Cardiac muscle cell (in vitro differentiated cells and primary cell): ENCODE measurements at places on chromosomes 6 and 20. TPM values are rescaled to one million over a fixed set of nuclear protein-coding genes. Genes with fewer than 3 reads are reported as not detected.

BPIFA1 gene
- polyA plus RNA-seq: not detected in 2 replicates

DOK5 gene
- polyA plus RNA-seq: 1.6 and 5.9 TPM in 2 replicates

DNAH8 gene
- polyA plus RNA-seq: not detected in 2 replicates

ADGRG6 gene
- polyA plus RNA-seq: 2.4 and 3.7 TPM in 2 replicates

TUBB2B gene
- polyA plus RNA-seq: 27.9 and 29.8 TPM in 2 replicates

LZTS3 gene
- polyA plus RNA-seq: 14.5 and 15.7 TPM in 2 replicates

HSPA1L gene
- 4.5 and 5.2 TPM in 2 replicates for polyA plus RNA-seq

SLC16A10 gene
- 8.1 and 8.3 TPM in 2 replicates for polyA plus RNA-seq

ETV7 gene
- polyA plus RNA-seq: 0.28 TPM in 1 of 2 replicates, not detected in the other

NKX2-4 gene
- polyA plus RNA-seq: not detected in 2 replicates

TSBP1 gene
- not detected in 2 replicates for polyA plus RNA-seq

MMUT gene
- polyA plus RNA-seq: 31.7 and 32.8 TPM in 2 replicates

RFX6 gene
- polyA plus RNA-seq: not detected in 2 replicates

CNBD2 gene
- 0.82 TPM in 1 of 2 replicates, not detected in the other for polyA plus RNA-seq

WRNIP1 gene
- 59.2 and 77.7 TPM in 2 replicates for polyA plus RNA-seq

OPN5 gene
- polyA plus RNA-seq: not detected in 2 replicates

NKX2-2 gene
- not detected in 2 replicates for polyA plus RNA-seq

ATP9A gene
- 11.3 and 13.2 TPM in 2 replicates for polyA plus RNA-seq

DDRGK1 gene
- polyA plus RNA-seq: 48.1 and 81.6 TPM in 2 replicates

ANKEF1 gene
- polyA plus RNA-seq: 4.3 and 8.9 TPM in 2 replicates

DLL1 gene
- 2.2 and 5.3 TPM in 2 replicates for polyA plus RNA-seq

SEMG1 gene
- polyA plus RNA-seq: not detected in 2 replicates

CAP2 gene
- polyA plus RNA-seq: 262 and 328 TPM in 2 replicates

CST4 gene
- not detected in 2 replicates for polyA plus RNA-seq

PREP gene
- 67.6 and 69.0 TPM in 2 replicates for polyA plus RNA-seq

PCK1 gene
- 0.64 TPM in 1 of 2 replicates, not detected in the other for polyA plus RNA-seq

HSPA1B gene
- polyA plus RNA-seq: 88.0 and 88.8 TPM in 2 replicates

TFAP2C gene
- not detected in 2 replicates for polyA plus RNA-seq

HCRTR2 gene
- polyA plus RNA-seq: 0.42 TPM in 1 of 2 replicates, not detected in the other

PCMTD2 gene
- 50.4 and 51.0 TPM in 2 replicates for polyA plus RNA-seq

DEFB132 gene
- not detected in 2 replicates for polyA plus RNA-seq

OR2H2 gene
- 0.73 and 0.80 TPM in 2 replicates for polyA plus RNA-seq

METTL24 gene
- polyA plus RNA-seq: 4.3 and 6.8 TPM in 2 replicates

IL17A gene
- polyA plus RNA-seq: not detected in 2 replicates

ACOT8 gene
- 48.3 and 64.9 TPM in 2 replicates for polyA plus RNA-seq

GPR63 gene
- 1.8 TPM in 1 of 2 replicates, not detected in the other for polyA plus RNA-seq

TMC2 gene
- polyA plus RNA-seq: not detected in 2 replicates

PKIB gene
- polyA plus RNA-seq: 71.4 and 85.8 TPM in 2 replicates
